ENCODE measurements at places on chromosomes 1 and 21. TPM values are rescaled to one million over a fixed set of nuclear protein-coding genes. Genes with fewer than 3 reads are reported as not detected.

DNA sequence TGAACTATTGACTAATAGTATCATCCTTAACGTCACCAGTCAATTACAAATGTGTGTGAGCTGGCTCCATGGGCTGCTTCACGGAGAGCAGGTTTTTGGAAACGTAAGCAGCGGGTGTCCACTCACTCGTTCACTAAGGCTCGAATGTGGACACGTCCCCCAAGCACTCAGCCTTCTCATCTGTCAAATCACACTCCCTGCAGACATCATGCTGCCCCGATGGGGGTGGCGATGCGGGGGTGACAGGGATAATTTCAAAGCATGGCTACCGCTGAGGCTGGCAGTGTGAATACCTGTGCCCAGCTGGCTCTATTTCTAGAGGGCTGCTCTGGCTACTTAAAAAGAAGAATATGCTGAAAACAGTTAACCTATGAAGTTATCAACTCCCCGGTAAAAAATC lies 71.3 kb downstream of the CAPZB start:
- DNase-seq, result no peak

PRAMEF27 gene
- total RNA-seq, result not detected

SPATA1 gene
- total RNA-seq, result 5.1 TPM

FCRL1 gene
- total RNA-seq, result 0.61 TPM

CA14 gene
- total RNA-seq, result 0.09 TPM

PRAMEF33 gene
- total RNA-seq, result 0.05 TPM

GFI1 gene
- total RNA-seq, result 38.8 TPM

Measured in thymus (tissue), 14 donors.